ENCODE measurements at places on chromosomes 2 and 18.

GRCh38 chr2:159807183-159808031, 9.4 kb upstream of the CD302 start:
- H3K4me3 ChIP-seq: no peak overlapping the region
- H3K27me3 ChIP-seq: no peaks in the 10 kb centered on the region
- no peaks in the 10 kb centered on the region for H3K36me3 ChIP-seq
- H3K4me1 ChIP-seq: no peaks in the 10 kb centered on the region
- no peak for DNase-seq

GRCh38 chr2:231583982-231584381, 8.7 kb upstream of the TEX44 start:
- no peaks in the 10 kb centered on the region for H3K36me3 ChIP-seq
- no peak for DNase-seq
- H3K27ac ChIP-seq: no peak overlapping the region
- no peaks in the 10 kb centered on the region for H3K4me1 ChIP-seq
- no peak overlapping the region for H3K4me3 ChIP-seq

DNA sequence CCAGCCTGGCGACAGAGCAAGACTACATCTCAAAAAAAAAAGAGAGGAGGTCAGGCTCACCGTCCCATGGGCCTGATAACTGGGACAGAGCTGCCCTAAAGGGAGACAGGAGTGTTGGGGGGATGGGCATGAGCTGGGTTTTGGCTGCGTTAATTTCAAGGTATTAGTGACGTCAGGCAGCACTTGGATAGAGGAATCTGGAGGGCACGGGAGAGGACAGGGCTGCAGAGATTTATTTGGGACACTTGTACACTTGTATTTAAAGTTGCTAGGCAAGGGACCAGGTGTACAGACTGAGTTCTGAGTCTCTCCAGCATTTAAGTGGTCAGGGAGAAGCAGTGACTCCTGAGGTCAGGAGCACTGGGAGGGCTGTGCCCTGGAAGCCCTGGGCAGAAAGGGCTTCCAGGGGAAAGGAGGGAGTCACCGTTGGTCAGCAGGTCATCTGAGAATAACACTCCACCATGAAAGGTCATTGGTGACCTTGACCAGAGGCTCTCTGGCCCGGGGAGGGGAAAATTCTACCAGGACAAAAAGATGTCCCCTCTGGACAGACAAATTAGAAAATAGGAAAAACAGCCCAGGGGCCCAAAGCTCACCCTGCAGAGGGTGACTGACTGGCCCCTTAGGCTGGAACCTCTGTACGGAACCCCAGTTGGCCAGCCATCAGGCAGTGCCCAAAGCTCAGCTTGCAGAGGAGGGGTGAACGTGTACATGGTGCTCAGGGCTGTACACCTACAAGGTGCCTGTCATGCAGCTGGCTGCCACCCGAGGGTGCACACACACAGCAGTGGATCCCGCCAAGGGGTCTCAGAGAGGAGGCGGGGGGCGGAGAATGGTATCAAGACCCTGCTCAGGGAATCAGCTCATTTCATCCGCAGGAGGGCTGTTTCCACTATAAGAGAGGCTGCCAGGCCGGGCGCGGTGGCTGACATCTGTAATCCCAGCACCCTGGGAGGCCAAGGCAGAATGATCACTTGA, 23.0 kb upstream of the CNNM3 start:
- H3K36me3 ChIP-seq: no peaks in the 10 kb centered on the region
- H3K27me3 ChIP-seq: no peaks in the 10 kb centered on the region
- H3K4me1 ChIP-seq: peaks cover 15% of the 10 kb centered on the region
- no peak overlapping the region for H3K27ac ChIP-seq
- no peak for DNase-seq

GRCh38 chr18:27298214-27298804, 113.2 kb upstream of the CHST9 start:
- DNase-seq: no peak
- H3K4me1 ChIP-seq: no peaks in the 10 kb centered on the region
- no peaks in the 10 kb centered on the region for H3K27me3 ChIP-seq
- H3K27ac ChIP-seq: no peak overlapping the region
- H3K4me3 ChIP-seq: no peak overlapping the region

DNA sequence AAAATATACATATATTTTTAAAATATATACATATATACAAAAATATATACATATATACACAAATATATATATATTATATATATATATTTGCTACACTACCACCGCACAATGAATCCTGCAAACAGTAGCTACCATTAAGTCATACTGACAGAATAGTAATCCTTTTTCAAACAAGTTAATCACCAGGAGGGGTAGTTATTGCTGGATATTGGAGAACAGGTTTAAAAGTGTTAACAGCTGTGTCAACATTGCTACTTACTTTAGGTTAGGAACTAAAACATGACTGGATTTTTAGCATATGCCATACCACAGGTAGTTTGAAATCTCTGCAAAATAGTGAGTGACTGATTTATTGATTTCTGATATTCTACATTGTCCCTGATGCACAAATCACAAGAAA, 529.1 kb upstream of the CDH7 start:
- H3K4me1 ChIP-seq: no peaks in the 10 kb centered on the region
- no peaks in the 10 kb centered on the region for H3K36me3 ChIP-seq
- no peak overlapping the region for H3K4me3 ChIP-seq
- H3K27me3 ChIP-seq: no peaks in the 10 kb centered on the region
- no peak overlapping the region for H3K27ac ChIP-seq
- DNase-seq: no peak

GRCh38 chr2:157339965-157340655, 14.5 kb upstream of the ERMN start:
- no peaks in the 10 kb centered on the region for H3K27me3 ChIP-seq
- no peak overlapping the region for H3K27ac ChIP-seq
- no peaks in the 10 kb centered on the region for H3K36me3 ChIP-seq
- DNase-seq: no peak
- H3K4me3 ChIP-seq: no peak overlapping the region

DNA sequence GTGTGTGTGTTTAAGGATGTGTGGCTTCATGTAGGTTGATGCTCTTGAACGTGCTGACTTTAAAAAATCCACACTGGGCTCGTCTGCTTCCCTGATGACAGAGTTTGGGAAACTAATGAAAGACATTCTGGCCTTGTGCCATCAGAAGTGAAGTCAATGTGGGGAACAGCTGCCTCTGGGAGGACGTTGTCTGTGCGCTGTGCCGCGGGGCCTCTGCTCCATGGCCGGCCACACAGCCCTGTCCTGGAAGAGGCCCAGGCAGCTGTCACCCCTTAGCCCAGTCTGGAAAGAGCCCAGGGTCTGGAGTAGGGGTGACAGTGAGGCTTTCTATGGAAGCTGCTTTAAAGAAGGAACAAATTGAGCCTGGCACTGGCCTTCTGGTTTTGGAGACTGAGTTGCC, 155.8 kb downstream of the SH3RF3 start:
- no peak overlapping the region for H3K4me3 ChIP-seq
- H3K27ac ChIP-seq: no peak overlapping the region
- peaks cover 44% of the 10 kb centered on the region for H3K4me1 ChIP-seq
- no peak for DNase-seq

GRCh38 chr2:166239548-166239947, 111.7 kb upstream of the SCN1A start:
- no peaks in the 10 kb centered on the region for H3K27me3 ChIP-seq
- no peak for DNase-seq
- no peak overlapping the region for H3K27ac ChIP-seq
- no peaks in the 10 kb centered on the region for H3K36me3 ChIP-seq

GRCh38 chr2:122148128-122148767, 392.8 kb downstream of the TSN start:
- H3K4me1 ChIP-seq: no peaks in the 10 kb centered on the region
- DNase-seq: no peak
- H3K27ac ChIP-seq: no peak overlapping the region
- no peaks in the 10 kb centered on the region for H3K27me3 ChIP-seq
- H3K36me3 ChIP-seq: no peaks in the 10 kb centered on the region

DNA sequence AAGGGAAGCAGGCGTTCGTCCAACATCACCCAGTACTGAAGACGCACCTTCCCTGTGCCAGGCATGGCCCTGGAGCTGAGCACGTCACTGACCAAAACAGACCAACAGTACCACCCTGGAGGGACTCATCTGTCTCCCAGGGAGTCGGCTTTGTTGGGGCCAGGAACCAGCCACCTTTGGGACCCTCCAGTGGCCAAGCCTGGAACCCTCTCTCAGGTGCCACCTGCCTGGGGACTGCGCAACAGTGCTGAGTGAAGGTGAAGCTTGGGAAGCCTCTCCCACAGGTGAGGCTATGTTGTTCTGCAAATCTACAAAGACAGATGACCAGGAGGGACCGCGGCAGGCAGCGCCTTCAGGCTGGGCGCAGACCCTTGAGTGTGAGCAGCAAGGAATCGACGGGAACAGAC, 91.4 kb upstream of the OTOS start:
- H3K27me3 ChIP-seq: no peaks in the 10 kb centered on the region
- H3K27ac ChIP-seq: no peak overlapping the region
- peaks cover 37% of the 10 kb centered on the region for H3K4me1 ChIP-seq
- H3K4me3 ChIP-seq: no peak overlapping the region

- DNase-seq: no peak
- no peak overlapping the region for H3K27ac ChIP-seq
- H3K27me3 ChIP-seq: no peaks in the 10 kb centered on the region
- no peaks in the 10 kb centered on the region for H3K4me1 ChIP-seq
Measured at GRCh38 chr18:68449292-68449691, 265.6 kb downstream of the TMX3 start.

DNA sequence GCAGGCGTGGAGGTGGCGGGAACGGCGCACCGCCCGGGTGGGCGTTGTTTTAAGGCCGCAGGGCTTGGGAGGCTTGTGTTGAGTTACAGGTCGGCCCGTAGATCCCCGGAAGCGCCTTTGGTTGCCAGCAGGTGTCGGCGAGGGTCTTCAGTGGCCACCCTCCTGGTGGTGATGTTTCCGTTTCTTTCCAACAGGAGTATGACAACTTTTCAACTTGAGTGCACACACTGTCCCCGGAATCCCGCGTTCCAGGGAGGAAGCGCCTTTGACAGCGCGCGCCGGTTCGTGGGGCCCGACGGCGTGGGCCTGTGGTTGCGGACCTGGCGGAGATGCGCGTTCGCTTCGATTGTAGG, 1.0 kb upstream of the HDAC4 start:
- no peak for DNase-seq
- H3K36me3 ChIP-seq: no peaks in the 10 kb centered on the region
- H3K4me3 ChIP-seq: peak overlapping the region; percentile 76
- peaks cover 42% of the 10 kb centered on the region for H3K4me1 ChIP-seq
- H3K27ac ChIP-seq: peak overlapping the region; percentile 100
- no peaks in the 10 kb centered on the region for H3K27me3 ChIP-seq

- no peaks in the 10 kb centered on the region for H3K36me3 ChIP-seq
- no peaks in the 10 kb centered on the region for H3K27me3 ChIP-seq
- no peaks in the 10 kb centered on the region for H3K4me1 ChIP-seq
Measured at GRCh38 chr2:220585241-220585640, 957.8 kb downstream of the SLC4A3 start.

GRCh38 chr2:52611759-52612158, 1155.8 kb upstream of the CHAC2 start:
- no peaks in the 10 kb centered on the region for H3K36me3 ChIP-seq
- H3K4me3 ChIP-seq: no peak overlapping the region
- no peak overlapping the region for H3K27ac ChIP-seq
- H3K27me3 ChIP-seq: no peaks in the 10 kb centered on the region

Measured in esophagus squamous epithelium (tissue), 5 donors.